ENCODE measurements at places on chromosomes 2 and 18.
A peak's percentile ranks its signal among the peaks of the same experiment; 100 is the strongest.

DNA sequence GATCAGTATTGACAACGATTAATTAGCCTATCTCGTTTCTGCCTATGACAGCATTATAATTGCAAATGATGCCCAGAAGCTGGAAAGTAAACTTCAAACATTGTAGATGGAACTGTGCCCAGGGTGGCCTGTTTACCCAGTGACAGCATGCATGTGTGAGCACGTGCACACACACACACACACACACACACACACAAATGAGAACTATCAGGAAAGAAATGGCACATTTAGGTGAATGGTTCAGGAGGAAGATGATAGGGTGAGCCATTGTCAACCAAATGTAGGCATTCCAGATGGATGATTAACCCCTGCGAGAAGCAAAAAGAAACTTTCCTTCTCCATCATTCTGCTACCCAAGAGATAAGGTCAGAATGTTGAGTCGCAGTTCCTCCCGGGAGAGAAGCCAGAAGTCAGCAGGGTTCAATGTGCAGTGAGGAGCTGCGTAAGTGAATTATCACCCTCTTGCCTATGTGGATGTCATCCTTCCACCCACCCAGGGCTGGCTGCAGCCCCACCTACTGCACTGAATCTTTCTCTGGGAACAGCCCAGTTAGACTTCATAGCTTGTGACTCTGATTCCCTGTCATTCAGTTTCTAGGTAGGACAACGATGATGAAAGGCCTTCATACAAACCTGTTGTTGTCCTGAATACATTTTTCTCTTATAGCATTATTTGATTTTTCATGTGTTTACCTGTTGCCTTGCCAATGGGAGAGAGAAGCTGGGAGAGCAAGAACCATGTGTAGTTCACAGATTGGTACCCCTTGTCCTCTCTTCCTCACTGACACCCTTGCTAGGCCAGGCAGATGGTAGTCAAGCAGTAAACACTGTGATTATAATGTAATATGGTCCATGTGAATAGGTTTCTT is 3.5 kb upstream of the APOB start:
- no peak for DNase-seq

- no peak for DNase-seq
These were observed 314.7 kb upstream of the GULP1 start for GRCh38 chr2:187976986-187977333.

GRCh38 chr2:177622521-177622920 is 229.9 kb downstream of the AGPS start:
- DNase-seq: no peak

GRCh38 chr2:225464346-225465025 is 65.0 kb downstream of the NYAP2 start:
- DNase-seq: no peak

DNA sequence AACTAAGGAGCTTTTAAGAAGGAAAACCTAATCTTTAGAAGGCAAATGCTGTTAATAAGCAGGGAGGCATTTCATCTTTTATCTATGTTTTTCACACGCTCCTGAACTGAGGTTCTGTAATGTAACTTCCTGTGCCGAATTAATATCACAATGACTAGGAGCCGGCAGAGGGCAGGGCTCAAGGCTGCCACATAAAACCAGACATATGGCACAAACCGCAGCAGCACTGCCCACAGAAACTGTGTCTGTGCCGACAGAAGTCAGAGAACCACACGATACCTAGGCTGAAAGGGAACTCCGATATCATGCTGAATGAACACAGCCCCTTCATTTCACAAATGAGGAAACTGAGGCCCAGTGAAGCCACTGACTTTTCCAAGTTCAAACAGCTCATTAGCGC is 112.1 kb downstream of the EIPR1 start:
- DNase-seq: no peak

- no peak for DNase-seq
These were observed 734.0 kb upstream of the CDH7 start for GRCh38 chr18:65016631-65017371.

GRCh38 chr2:11596801-11597200 is 63.0 kb downstream of the GREB1 start:
- no peak for DNase-seq

- DNase-seq: no peak
These were observed 14.0 kb upstream of the TMBIM1 start for GRCh38 chr2:218306184-218306920.

- no peak for DNase-seq
These were observed 616 bp upstream of the RBMS1 start for GRCh38 chr2:160494201-160494644.

GRCh38 chr18:48928787-48929186 is 22.0 kb downstream of the SMAD7 start:
- peak; percentile 57 for DNase-seq

DNA sequence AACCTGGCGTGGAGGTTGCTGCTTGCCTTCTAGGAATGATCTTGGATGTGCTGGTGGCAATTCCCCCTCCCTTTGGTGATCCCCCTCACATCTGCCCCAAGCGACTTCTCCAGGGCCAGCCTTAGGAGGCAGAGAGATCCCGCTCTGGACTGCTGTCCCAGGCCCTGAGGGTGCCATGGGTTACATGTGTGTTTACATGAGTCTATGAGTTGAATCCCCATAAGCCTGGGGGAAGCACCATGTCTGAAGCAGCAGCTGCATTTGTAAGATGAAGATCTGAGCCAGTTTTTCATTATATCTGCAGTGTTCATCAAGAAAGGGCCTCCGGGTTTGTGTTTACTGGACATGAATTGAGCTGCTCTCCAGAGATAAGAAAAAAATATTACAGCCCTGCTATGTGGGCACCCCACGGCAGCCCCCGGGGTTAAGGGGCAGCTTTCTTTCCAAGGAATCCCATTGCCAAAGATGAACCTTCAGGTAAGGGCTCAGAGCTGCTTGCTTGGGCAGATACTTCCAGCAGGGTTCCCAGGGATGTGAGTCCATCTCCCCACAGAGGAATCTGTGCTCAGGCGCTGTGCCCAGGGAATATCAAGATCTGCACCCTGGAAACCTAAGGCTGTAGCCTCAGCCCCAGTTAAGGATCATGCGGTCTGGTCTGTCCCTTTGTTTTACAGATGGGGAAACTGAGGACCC is 46.0 kb downstream of the MRPS5 start:
- DNase-seq: no peak

- DNase-seq: no peak
These were observed 93.7 kb upstream of the HS6ST1 start for GRCh38 chr2:128412181-128412871.

GRCh38 chr2:233404222-233404621 is 49.9 kb downstream of the DGKD start:
- DNase-seq: no peak

DNA sequence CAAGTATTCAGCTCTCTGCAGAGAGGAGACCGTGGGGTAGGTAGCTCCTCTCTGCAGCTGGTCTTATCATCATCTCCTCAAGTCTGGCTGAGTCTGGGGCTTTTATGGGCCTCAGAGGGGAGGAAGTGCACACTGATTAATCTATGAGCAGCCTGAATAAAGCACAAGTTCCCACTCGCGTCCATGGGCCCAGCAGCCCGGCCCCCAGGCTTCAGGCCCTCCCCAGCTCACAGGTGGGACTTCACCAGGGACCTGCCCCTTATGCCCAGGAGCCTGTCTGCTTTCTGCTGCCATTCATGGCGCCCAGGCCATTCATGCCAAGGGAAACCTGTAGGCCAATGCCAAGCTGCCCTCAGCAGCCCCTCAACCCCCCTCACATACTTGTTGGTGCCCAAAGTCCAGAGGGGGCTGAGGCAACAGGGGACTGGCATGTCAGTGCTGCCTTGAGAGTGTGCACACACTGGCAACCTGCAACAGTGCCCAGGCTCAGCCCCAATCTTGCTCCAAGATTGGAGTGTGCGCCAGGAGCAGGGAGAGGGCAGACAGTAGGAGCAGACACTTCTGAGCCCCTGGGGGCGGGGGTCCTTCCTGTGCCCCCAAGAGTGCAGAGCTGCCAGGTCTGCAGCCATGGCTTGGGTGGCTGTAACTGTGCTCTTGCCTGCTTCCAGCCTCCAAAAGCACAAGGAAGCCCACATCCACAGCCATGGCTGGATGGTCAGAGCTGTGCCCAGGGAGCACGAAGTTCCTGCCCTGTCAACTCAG is 375.6 kb upstream of the VWC2L start:
- DNase-seq: no peak

DNA sequence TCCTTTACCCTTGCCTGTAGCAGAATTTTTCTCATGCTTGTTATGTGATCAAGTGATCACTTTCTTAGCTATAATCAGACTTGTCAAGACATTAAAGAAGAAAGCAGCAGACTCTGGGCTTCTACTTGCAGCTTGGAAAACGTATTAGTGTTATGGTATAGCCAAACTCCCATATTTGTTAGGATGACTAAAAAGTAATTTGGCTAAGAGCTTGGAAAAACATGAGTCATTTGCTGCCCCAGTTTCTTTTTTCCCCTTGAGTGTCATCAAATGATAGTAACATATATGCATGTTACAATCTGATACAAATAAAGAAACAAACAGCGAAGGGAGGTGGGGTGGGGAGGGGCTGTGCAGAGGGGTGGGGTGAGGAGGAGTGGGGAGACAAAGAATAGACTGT is 155.5 kb downstream of the IKZF2 start:
- no peak for DNase-seq

- DNase-seq: no peak
These were observed 10.5 kb downstream of the EFHD1 start for GRCh38 chr2:232643813-232644347.

- no peak for DNase-seq
These were observed 463 bp upstream of the DNAJB2 start for GRCh38 chr2:219278655-219279150.

DNA sequence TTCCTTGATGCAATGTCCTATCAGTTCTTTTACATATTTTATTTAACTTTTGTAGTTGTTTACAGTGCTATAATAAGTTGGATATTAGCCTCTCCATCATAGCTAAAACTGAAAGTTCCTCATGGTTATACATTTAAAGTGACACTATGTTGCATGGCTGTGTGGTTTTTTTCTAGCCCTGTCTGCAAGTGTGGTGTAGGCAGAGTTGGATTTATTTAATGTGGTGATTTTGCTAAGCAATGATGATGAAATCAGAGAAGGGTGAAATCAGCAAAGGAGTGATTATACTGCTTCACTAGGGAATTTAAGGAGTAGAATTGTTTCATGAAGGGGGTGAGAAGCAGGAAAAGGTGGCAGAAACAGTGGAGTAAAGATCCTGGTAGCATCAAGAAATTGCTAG is 18.3 kb upstream of the ENOSF1 start:
- no peak for DNase-seq

- DNase-seq: no peak
These were observed 5.2 kb upstream of the EHD3 start for GRCh38 chr2:31228717-31229116.

DNA sequence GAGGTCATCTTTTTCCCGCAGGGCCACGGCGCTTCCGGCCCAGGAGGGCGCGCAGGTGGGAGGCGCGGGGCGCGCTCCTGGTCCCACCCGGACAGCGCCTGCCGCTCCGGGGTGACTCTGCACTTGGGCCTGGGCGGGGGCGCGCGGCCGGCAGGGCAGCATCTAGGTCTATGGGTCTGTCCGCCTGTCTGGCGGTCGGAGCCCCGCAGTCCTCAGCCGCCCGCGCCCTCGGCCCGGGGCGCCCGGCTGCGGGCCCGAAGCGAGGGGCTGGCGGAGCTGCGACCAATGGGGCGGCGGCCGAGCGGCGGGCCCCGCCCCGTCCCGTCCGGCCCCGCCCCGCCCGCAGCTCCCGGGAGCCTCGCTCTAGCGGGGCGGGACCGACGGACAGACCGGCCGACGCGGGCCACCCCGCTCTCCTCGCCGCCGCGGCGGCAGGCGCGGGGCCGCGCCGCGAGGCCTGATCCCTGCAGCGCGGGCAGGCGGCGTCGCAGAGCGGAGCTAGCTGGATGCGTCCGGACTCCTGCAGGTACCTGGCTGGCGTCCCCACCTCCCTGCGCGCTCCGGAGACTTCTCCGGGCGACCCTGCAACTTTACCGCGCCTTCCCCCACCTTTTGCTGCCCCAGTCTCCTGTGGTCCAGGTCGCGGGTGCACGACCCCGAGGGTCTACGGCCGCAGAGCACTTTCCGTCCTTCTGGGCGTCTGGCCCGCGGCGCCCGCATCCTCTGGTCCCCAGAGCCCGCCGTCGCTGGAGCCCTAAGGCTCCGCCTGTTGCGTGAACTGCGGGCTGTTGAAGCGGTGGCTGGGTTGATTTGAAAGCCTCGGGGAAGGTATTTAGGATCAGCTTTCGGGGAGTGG is at the start of gene KCNS3:
Gene KCNS3, plus strand, starts transcription at position 387 of the 856 bp plus-strand sequence. CDS start 52,342 bp downstream, outside the sequence.
- DNase-seq: no peak

- no peak for DNase-seq
These were observed 299.2 kb downstream of the INSIG2 start for GRCh38 chr2:118387509-118387908.

DNA sequence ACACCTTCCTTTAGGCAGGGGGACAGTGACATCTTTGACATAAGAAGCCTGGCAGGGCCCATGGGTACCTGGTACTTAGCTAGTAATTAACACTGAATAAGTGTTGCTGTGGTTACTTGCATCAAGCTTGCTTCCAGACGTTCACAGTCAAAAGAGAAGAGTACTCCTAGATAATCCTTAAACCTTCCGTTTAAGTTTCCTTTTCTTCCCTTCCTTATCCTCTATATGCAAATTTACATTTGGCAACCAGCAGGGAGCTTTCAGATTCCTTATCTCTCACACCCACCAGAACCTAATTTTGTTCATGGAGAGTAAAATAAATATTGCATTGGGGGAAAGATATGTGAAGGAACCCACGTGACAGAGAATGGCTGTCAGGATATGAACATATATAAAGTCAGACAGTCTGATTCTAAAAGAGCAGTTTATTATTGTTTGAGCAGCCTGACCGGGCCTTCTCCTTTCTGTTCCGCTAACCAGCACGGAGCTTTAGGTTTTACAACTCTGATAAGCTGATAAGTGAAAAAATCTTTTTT is 7.8 kb upstream of the RAB31 start:
- no peak for DNase-seq

GRCh38 chr18:79944126-79944731 is 7.2 kb downstream of the SLC66A2 start:
- DNase-seq: no peak

DNA sequence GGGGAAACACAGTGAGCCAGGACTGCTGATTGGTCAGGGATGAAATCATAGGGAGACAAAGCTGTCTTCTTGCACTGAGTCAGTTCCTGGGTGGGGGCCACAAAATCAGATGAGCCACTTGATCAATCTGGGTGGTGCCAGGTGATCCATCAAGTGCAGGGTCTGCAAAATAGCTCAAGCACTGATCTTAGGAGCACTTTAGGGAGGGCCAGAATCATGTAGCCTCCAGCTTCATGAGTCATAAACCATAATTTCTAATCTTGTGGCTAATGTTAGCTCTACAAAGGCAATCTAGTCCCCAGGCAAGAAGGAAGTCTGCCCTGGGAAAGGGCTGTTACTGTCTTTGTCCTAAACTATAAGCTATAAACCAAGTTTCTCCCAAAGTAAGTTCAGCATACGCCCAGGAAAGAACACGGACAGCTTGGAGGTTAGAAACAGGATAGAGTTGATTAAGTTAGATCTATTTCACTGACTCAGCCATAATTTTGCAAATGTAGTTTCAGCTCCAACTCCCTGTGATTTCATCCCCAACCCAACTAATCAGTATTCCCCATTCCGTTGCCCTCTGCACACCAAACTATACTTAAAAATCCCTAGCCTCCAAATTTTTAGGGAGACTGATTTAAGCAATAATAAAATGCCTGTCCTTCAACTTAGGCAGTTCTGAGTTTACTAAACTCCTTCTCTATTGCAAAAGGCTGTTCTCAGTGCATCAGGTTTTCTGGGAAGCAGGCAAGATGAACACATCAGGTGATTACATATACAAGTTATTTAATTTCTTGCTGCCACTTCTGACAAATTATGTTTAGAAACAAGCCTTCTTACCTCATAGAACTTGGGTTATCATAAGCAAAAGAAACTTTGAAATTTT is 226.9 kb upstream of the SPOPL start:
- DNase-seq: no peak
